ENCODE measurements at places on chromosomes 6 and 20.

DNA sequence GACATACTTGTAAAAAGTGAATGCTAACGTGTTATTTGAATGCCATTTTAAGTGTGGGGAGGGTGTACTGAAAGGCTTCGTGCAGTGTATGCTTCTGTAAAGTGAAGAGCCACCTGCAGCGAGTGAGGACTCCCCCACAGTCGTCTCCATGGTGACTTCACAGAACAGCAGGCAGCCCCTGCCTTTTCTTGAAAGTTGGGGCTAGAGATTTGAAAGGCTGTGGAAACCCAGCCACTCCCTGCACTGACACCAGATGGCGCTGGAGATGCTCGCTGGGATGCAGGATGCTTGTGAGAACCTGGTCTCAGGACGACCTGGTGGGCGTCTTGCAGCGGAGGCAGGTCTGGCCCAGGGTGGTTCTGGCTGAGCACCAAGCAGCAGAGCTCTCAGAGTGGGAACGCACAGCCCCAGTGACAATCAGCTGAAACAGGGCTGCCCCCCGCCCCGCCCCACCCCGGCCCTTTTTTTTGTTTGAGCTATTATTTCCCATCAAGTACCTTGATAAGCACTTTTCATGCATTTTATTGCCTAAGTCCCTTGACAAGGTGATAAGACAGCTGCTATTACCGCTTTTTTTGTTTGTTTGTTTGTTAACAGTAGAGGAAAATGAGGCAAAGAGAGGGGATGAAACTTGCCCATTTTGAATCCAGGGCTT is 150.3 kb downstream of the SYCP2 start:
- DNase-seq: no peak

- DNase-seq: no peak
Measured at GRCh38 chr6:152267967-152268845, 369.0 kb downstream of the SYNE1 start.

DNA sequence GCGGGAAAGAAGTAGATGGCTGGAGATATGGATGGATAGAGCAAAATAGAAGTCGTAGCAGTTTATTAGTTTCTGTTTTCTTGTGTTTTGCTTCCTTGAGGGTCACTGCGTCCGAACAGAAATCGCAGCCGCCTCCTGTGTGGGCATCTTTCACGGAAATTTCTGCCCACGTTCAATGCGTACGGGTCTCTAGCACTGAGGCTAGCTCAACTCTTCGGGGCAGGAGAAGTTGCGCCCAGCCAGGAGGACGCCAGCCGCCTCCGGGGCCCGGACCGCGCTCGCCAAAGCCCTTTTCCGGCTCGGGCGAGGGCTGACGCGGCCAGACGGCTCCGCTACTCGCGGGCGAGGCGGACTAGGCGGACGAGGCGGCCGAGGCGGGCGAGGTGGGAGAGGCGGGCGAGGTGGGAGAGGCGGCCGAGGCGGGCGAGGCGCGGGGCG is 814 bp downstream of the TFAP2B start:
- DNase-seq: no peak

DNA sequence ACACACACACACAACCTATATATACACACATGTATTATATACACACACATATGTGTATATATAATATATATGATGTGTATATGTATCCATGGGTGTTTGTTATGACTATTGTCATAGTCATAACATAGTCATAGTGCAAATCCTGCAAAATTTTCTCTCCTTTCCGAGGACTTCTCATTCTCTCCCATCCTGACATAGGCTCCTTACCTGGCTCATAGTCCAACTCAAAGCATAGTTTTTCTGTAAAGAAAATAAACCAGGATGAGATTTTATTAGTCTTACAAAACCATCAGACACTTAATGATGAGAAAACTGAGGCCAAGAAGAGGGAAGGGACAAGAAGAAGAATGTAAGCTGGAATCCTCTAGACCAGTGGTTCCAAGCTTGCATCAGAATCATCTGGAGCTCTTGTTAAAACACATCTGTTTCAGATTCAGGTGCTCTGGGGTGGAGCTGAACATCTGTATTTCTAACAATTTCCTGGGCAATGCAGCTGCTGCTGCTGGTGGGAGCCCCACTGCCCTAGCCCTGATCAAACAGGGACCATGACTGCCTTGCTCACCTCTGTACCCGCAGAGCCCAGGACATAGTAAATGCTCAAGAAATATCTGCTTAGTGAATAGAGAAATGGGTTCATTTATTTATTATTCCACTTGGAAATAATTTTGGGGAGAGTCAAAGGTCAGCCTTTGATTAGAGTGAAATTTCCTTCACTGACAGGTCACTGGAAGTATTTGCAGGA is 5.3 kb downstream of the TRIM10 start:
- DNase-seq: no peak

DNA sequence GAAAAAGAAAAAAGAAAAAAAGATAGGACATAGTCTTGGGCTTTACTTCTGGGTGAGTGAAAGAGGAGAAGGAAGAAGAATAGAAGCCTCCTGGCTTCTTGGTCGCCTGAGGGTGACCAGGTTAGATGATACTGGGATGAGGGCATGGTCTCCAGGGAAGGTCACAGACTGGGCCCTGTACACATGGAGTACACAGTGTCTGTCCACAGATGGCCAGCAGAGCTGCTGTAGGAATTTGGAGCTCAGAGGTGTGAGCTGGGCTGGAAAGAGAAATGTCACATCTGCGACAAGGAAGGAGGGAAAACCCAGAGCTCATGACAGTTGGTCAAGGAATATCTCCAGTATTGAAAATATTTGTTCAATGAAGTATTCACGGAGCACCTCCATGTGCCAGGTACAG is 56.1 kb downstream of the DLGAP4 start:
- no peak for DNase-seq
